ENCODE measurements at places on chromosomes 2 and 18.

- no peak for DNase-seq
Measured at GRCh38 chr2:230218421-230218820, 1.4 kb downstream of the SP110 start.

GRCh38 chr18:53909668-53910067, 314.8 kb downstream of the MBD2 start:
- DNase-seq = no peak

DNA sequence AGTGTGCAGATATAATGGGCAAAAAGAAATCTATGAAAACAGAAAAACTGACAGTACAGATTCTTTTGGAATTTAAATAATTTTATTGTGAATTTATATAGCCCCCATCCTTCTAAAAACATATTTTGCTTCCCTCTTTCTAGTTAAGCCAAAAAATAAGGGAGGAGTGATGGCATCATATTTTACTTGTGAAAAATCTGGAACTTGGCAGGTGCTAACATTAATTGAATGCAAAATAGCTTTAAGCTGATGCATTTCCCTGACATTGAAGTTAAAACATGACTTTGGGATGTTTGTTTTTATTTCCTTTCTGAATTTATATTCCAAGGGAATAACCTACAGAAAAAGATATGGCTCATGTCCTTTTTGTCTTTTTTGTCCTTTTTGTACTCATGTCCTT, 82.6 kb upstream of the RBM44 start:
- DNase-seq = no peak

- no peak for DNase-seq
Measured at GRCh38 chr2:167212014-167212648, 323.9 kb downstream of the XIRP2 start.

DNA sequence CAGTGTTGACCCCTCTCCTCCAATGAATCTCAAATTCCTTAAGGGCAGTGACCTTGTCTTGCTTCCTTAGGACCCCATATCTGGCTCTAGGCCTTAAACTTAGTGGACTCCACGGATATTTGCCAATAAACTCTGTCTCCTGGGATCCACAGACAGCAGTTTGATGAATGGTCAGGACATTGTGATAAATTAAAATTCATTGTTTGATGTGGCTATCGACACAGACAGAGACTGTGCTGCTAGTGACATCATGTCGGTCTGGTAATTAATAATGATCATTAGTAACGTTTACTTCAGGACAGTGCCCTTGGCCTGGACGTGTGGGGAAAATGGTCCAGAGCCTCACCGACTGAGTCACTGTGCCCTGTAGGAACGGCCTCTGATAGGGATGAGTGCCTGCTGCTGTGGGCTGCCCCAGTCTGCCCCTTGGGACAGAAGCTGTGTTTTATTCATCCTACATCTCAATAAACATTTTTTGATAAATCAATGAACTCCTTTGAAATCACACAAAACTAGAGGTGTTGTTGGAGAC, 5.2 kb upstream of the SLC35F6 start:
- DNase-seq = no peak

GRCh38 chr18:44539926-44540325, 140.8 kb upstream of the SETBP1 start:
- no peak for DNase-seq

GRCh38 chr18:61967252-61967891, 74.6 kb upstream of the RNF152 start:
- DNase-seq = no peak

- DNase-seq = peak; percentile 9
Measured at GRCh38 chr2:27085673-27086089, 891 bp upstream of the KHK start.

DNA sequence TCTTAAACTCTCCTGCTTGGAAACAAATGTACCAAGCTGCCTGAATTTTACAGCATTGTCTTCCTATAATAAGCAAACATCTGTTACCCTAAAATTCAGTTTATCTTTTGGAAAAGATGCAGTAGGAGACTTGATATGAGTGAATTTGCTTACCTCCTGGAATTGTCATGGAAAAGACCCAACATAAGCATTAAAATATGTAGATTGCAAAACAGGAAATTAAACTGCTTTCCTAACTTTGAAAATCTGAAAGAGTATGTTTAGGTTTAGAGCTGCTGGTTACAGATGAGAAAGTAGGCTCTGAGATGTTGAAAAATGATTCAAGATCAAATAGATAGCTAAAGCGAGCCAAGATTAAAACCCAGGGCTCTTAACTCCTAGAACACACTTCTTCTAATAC, 316.5 kb downstream of the SOX11 start:
- DNase-seq = no peak

- DNase-seq = no peak
Measured at GRCh38 chr18:51194604-51195003, 2.9 kb downstream of the MEX3C start.

GRCh38 chr2:72148837-72149555, 1.3 kb upstream of the CYP26B1 start:
- no peak for DNase-seq

DNA sequence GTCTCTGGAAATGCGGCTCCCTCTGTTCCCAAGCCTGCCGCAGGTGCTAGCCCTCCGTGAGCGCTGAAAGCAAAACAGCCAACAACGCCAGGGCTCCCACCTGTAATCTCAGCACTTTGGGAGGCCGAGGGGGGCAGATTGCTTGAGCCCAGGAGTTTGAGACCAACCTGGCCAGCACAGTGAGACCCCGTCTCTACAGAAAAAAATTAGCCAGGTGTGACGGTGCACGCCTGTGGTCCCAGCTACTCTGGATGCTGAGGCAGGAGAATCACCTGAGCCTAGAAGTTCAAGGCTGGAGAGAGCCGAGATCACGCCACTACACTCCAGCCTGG, 41.3 kb upstream of the PTMA start:
- DNase-seq = no peak

GRCh38 chr2:64859312-64860212, 129.6 kb upstream of the SLC1A4 start:
- DNase-seq = no peak

- DNase-seq = no peak
Measured at GRCh38 chr2:47501374-47502200, 98.6 kb downstream of the MSH2 start.

DNA sequence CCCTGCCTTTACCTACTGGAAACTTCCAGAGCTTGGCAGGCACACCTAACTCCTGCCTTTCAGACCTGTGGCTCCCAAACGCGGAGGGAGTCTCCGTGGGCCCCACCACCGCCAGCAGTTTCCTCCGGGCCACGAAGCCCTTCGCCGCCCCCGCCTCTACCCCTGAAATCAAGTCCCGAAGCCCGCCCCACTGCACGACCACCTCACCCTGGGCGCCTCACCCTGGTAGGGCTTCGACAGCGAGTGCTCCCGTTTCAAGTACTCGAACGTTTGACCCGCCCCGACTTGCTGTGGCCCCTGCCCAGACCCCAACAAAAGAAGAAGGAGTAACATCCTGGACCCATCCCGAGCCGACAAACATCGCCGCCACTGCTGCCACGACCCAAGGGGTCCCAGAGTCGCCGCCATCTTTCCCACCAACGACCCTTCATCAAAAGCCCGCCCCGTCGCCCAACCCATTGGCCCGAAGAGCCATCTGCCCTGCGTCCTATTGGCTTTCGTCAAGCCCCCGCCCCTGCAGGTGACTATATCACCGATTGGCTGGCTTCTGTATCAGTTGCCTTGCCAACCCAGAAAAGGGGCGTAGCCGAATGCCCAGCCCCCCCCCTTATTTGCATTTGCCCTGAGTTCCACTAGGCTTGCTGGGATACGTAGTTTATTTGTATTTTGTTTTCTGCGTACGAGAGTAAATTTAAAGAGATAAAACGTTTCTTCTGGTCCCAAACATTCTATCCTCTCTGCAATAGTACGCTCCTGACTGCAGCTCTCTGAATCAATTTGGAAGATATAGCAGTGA, at the start of gene LMAN2L:
Gene LMAN2L (minus strand): TSS at position 432 of the 796 bp plus-strand sequence. CDS start 24 bp downstream, at position 408.
- DNase-seq = peak; percentile 91

DNA sequence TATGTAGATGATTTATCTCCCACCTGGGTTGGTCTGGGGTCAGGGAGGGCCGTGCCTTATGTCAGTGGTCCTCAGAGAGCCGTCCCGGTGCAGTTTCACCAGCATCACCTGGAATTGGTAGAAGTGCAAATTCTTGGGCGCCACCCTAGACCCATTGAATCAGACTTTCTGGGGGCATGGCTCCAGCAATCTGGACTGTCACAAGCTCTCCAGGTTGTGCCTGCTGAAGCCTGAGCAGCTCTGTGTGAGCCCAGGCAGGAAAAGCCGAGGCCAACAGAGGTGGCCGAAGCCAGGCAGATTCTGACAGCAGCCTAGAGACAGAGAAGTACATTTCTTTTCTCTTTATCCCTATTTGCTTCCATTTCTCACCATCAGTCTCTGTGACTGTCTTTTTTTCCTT, 98.4 kb upstream of the SEC11C start:
- DNase-seq = no peak

DNA sequence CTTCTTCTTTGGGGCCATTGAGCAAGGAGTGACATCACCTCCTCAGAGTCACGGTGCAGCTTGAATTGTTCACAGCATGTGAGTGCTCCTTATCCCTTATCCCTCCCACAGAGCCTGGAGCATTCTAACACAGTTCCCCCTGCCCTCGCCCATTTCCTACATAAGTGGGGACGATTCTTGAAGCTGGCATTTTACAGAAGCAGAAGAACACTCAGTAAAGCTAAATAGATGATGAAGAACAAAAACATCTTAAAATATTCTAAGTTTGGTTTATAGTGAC, 135.8 kb upstream of the APCDD1 start:
- no peak for DNase-seq

All from activated T-helper 9 cell treated with anti-CD3 and anti-CD28 coated beads, Interleukin-2, amount 50 U/mL, for 16 hours (primary cell).